ENCODE measurements at places on chromosomes 11 and 22.

GRCh38 chr11:28463826-28464225 is 355.6 kb downstream of the METTL15 start:
- DNase-seq = no peak

GRCh38 chr11:75733431-75734107 is 15.9 kb downstream of the MOGAT2 start:
- no peak for DNase-seq

DNA sequence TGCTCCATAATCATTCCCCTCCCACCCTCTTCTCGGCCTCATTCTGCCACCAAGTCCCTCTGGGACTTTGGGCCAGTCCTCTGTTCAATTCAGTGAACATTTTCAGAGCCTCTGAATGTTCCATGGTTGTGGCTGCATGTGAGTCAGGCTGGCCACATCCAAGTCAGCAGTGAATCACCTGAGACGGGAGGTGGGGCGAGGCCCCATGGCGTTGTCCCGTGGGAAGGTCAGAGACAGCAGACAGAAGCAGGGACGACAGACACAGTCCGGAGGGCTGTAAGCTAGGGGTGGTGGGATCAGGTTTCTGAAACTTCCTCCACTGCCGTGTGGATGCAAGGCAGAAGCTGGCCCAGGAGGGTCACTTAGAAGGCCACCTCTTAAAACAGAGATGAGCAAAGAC is 324.8 kb downstream of the MN1 start:
- DNase-seq = no peak

DNA sequence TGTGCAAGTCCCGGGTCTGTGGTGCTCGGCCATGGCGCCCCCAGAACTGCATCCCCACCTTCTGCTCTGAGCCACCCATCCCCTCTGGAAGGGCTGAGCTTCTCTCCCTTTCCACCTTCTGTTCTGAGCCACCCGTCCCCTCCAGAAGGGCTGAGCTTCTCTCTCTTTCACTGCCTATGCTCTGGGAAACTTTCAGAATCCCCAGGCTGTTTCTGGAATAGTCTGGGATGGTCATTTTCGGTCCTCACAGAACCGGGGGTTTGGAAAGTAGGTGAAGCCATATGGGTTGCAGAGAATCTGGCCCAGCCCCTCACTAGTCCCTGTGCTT is 3.4 kb upstream of the BID start:
- no peak for DNase-seq

GRCh38 chr22:22003233-22003632 is 20.6 kb upstream of the TOP3B start:
- DNase-seq = no peak

GRCh38 chr11:16133867-16134266 is 222.5 kb downstream of the SOX6 start:
- no peak for DNase-seq

GRCh38 chr11:1064167-1064566 is 10.5 kb upstream of the MUC2 start:
- no peak for DNase-seq

DNA sequence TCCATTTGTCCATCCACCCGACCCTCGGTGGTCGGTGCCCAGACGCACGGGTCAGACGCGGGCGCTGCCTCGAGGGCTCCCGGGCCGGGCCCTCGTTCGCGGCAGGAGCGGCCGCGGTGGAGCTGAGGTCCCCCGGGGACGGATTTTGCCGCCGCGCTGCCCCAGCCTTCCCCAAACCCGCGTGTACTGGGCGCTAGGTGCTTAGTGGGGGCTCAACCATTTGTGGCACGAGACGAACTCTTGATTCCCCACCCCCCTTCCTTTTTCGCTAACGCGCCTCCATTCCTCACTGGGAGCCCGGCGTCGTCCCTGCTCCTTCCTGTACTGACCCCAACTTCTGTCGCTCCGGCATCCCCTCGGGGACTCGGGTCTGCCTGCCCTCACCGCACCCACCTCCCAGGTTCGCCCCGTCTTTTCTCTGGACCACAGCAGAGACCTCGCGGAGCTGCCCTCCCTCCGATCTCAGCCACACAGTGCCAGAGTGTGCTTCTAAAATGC is 789 bp upstream of the CBX7 start:
- DNase-seq = no peak

- no peak for DNase-seq
Observed at GRCh38 chr11:256952-257737, 20.4 kb downstream of the PSMD13 start.
